ENCODE measurements at places on chromosomes 3 and 15.
A peak's percentile ranks its signal among the peaks of the same experiment; 100 is the strongest.

- peak; percentile 66 for DNase-seq
Measured at GRCh38 chr15:88748651-88749050, 54.6 kb upstream of the ACAN start.

DNA sequence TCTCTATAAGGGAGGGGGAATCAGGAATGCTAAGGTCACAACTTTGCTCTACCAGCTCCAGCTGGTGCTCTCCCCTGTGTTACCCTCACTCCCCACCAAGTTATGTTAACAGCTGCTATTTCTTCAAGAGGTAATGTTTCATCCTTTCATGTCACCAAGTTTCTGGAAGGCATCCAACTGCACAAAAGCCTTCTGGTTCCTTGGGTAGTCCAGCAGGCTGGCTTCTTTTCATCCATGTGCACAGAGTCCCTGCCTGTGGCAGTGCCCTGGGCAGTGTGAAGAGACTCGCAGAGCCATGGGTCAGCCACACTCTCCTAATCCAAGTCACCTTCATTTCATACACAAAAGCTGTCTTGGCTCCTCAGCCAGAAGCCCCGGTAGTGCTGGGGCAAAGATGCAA is 737.5 kb upstream of the LMCD1 start:
- no peak for DNase-seq

DNA sequence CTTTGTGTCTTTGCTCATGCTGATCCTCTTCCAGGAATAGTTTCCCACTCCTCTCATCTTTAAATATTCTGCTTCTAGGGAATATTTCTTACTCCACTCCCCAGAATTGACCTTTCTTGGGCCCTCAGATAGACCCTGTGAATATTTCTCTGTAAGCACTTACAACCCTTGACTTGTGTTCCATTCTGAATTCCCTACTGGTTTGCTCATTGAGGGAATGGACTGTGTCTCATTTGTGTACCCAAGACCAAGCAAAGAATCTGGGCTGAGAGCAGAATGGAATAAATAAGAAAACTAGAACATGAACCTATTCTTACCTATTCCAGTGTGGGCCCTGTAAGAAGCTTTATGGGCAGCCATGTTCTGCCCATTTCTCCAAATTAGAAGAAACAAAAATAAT is 72.7 kb upstream of the TSPAN3 start:
- DNase-seq, result peak; percentile 54

DNA sequence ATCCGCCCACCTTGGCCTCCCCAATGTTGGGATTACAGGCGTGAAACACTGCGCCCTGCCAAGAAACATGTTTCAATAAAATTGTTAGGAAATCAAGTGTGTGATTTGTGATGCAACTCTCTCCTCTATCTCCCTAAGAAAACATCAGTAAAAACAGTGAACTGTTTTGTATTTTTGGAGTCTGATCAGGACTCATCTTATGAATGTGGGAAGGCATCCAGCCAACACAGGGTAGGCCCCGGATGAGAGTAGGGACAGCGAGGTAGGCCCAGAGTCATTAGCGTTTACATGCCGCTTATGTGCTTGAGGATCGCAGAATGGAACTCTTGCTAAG is 884 bp upstream of the GLYCTK start:
- peak; percentile 15 for DNase-seq

DNA sequence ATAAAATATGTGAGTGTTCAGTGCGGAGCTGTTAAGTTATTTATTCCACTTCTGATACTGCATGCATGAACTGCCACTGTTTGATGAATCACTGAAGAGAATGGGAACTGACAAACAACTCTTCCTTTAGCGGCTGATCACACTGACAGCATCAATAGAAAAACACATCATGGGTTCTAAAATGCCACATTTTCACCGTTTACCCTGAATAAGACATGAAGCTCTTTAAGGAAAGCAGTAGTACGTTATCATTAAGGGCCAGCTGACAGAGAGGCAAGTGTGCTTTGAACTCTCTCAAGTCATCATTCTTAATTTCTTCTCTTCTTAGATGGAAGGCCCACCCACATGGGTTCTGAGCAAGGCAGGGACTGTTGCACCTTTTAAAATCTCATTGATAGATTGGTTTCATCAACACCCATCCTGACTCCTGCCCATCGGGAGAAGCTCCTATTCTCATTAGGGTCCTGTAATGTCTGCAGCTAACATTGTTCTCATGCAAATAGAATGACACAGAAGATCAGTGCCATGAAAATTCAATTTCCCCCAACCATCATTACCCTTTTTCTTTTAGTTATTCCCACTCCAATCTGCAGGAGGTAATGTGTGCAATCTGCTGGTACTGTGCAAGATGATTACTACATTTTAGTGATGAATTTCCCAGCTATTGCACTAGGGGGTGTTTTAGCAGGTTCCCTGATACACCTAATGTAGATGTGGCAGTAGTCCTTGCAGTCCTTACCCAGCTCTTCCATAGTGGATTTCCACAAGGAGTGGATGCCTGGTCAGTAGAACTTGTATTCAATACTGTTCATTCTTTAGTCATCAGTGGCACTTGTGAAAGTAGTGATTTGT is 119.1 kb downstream of the ROBO2 start:
- DNase-seq, result no peak

- DNase-seq, result peak; percentile 35
Measured at GRCh38 chr15:63067976-63068743, 25.6 kb downstream of the TPM1 start.

GRCh38 chr3:10213156-10213792 is 35.0 kb upstream of the TATDN2 start:
- DNase-seq, result no peak

DNA sequence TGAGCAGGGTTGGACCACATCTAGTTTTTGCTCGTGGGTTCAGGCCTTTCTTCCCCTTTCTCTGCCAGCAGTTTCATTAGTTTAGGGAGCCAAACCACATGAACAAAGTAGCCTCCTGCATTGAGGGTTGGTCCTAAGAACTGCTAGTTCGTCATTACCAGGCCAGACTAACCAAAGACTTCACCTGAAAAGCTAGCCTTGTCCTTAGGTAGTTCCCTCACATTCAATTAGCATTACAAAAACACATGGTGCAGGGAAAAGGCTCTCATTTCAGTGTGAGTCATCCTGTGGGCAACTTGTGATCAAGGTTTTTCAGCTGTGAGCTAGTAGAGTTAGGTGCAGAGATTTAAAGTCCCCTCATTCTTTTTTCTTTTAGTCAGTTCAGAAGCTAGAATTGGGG is 279.3 kb upstream of the CTNNB1 start:
- peak; percentile 28 for DNase-seq

GRCh38 chr3:174863488-174863887 is 4.4 kb downstream of the NAALADL2 start:
- DNase-seq, result peak; percentile 25

DNA sequence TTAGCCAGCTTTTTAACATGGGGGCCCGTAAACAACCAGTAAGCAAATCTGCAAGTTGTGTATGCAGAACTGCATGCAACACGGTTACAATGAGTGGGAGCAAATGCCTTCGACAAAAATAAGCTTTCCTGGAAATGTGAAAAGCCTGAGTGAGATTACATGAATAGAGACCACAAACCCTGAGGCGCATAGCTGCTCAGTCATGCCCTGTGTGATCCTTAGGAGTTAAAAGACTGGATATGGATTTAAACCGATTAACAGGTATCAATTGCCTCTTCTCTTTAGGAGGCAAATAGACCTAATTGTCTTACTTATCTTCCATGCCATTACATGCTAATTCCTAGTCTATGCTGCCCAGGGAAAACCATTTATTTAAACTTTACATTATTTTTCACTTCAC is 810.3 kb downstream of the ROBO1 start:
- no peak for DNase-seq

GRCh38 chr3:195129644-195130492 is 141.1 kb downstream of the XXYLT1 start:
- DNase-seq, result no peak

- DNase-seq, result no peak
Measured at GRCh38 chr15:88653200-88654064, 14.6 kb downstream of the ISG20 start.

DNA sequence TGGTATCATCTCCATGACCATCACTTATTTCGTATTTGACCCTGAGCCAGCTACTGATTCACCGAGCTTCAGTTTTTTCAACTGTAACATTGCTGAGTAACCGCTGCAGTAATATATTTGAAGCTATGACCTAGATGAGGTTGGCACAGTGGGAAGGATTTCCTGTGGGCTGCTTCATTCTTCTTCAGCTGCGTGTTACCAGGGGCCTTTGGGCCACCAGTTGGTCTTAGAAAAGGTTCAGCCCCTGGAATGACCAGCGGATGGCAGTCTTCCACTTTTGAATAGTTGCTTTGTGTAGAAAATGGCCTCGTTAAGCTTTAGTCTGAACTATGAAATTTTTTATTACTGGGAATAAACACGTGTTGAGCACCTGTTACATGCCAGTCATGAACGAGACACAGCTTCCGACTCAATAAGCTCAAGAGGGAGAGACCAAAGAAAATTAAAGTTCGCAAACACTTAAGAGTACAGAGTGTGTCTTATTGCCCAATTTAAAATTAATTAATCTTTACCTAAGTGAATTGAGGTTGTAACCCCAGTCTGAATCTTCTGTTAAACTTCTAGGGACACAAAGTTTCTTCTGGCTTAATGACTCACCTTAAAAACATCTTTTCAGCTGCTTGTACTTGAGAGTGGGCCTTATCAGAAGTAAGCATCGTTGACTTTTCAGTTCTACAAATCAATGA is 57.6 kb upstream of the NR2E3 start:
- DNase-seq, result peak; percentile 95

DNA sequence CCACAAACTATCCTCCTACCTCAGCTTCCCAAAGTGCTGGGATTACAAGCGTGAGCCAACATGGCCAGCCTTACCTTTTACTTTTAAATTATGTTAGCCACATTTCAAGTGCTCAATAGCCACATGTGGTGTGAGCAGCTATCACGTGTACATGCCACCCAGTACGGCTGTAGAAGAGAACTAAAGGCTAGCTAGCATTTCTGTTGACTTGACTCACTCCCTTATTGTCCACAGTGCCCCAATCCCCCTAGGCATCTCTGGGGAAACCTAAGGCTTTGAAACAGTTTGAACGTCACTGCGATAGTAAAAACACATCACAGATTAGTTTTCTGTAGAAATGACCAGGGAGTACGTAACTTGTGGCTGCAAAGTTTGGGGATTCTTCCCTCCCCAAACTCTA is 12.0 kb downstream of the C15orf40 start:
- no peak for DNase-seq

DNA sequence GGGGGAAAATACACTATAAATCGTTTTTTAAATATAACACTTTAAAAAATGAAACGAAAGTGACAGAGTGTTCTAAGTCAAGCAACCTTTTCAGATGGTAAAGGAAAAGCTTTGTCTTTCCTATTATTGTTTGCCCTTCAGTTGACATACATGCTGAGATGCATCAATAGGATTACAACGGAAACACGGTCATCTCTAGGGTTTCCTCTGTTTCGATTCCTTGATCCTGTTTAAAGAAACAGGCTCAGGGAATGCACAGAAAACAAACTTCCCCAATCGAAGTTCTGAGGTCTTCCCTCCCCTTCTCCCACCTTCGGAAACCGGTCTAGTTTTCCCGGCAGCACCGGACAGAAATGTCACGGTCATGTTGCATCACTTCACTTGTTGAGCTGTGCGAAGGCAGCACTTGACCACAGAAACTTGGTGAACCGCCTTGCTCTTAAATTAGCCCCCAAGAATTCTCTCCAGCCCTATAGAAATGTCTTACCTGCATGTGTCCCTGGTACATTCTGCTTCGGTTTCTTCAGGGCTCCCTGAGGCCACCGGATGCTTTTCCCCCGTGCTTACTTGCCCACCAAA is 556 bp downstream of the PEX5L start:
- DNase-seq, result no peak

DNA sequence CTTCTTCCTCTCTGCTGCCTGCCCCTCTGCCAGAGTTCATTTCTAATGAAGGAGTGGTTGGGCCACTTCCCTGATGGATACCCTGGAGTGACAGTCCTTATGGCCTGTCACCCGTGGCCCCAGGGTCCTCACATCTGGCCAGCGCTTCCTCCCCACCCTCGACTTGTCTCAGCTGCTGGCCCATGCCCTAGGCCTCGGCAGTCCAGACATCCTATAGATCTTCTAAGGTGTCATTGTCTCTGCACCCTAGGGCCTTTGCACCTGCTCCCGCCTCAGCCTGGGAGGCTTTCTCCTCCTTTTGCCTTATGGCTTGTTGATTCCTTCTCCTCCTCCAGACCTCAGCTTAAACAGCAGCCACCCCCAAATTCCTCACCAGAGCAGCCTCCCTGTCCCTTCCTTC is 181.0 kb downstream of the NSMCE3 start:
- no peak for DNase-seq

GRCh38 chr3:102295756-102296155 is 139.1 kb upstream of the ZPLD1 start:
- DNase-seq, result no peak

- DNase-seq, result no peak
Measured at GRCh38 chr15:79798311-79798710, 98.5 kb downstream of the MTHFS start.

- DNase-seq, result peak; percentile 98
Measured at GRCh38 chr3:170751083-170751898, 118.7 kb downstream of the RPL22L1 start.

- DNase-seq, result no peak
Measured at GRCh38 chr3:113556946-113557335, 24.6 kb downstream of the SIDT1 start.

GRCh38 chr15:98668566-98669308 is 20.4 kb downstream of the IGF1R start:
- DNase-seq, result peak; percentile 58

GRCh38 chr3:60189304-60189703 is 1061.9 kb downstream of the FHIT start:
- no peak for DNase-seq

DNA sequence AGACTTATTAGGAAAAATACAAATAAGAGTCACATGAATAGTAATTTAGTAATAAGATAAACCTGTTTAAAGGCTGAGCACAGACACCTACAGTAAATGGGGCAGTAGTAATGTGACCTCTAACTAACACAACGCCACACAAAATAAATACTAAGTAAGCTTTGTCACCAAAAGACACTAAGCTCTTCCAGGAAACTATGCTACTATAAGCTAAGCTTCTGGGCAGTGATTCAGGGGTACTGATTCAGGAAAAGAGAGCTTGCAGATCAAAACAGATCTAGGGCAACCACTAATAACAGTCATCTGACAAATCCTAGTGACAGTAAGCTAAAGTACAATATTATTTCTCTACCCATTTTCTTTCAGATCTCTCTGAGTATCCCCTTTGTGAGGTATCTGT is 68.8 kb downstream of the PLOD2 start:
- DNase-seq, result peak; percentile 26

GRCh38 chr3:45605534-45605933 is 11.0 kb downstream of the LIMD1 start:
- no peak for DNase-seq

GRCh38 chr15:47796830-47797229 is 79.5 kb downstream of the SEMA6D start:
- no peak for DNase-seq

DNA sequence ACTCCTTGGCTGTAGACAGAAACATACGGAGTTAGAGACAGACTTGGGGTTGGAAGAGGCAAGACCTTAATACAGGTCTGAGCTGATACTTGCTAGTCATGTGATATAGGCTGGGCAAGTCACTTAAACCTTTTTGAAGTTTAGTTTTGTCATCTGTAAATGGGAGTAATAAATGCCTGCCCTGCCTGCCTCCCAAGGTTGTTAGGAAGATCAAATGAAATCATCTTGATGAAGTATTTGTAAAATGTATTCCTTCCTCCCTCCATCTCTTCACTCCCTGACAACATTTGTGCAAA is 2.9 kb downstream of the PXK start:
- no peak for DNase-seq

Measured in fibroblast of skin of back (primary cell).